HCT116 (cell line): ENCODE measurements at places on chromosomes 3 and 15. TPM values are rescaled to one million over a fixed set of nuclear protein-coding genes. Genes with fewer than 3 reads are reported as not detected.

Gene RHCG
- total RNA-seq = not detected

DNA sequence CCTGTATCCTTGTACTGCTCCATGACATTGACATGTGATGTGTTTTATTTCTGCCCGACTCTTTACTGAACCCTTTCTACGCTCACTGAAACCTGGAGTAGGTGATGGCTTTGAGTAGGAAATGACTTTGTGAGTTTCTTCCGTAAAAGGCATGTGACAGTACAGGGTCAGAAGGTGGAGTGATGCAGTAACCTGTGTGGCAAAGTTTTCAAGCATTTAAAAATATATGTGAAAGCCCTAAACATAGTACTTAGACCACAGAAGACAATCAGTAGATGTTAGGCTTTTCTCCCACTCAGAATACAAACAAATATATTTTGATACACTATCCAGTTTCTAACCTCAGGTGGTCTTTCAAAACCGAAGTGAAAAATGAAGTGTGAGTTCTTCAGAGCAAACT, 31.3 kb upstream of the SACM1L start:
- H3K27me3 ChIP-seq = no peaks in the 10 kb centered on the region
- H3K36me3 ChIP-seq = no peaks in the 10 kb centered on the region
- peaks cover 15% of the 10 kb centered on the region; the same call in 1 of the 2 replicates for H3K4me1 ChIP-seq
- H3K4me3 ChIP-seq = no peak overlapping the region
- H3K27ac ChIP-seq = no peak overlapping the region

DNA sequence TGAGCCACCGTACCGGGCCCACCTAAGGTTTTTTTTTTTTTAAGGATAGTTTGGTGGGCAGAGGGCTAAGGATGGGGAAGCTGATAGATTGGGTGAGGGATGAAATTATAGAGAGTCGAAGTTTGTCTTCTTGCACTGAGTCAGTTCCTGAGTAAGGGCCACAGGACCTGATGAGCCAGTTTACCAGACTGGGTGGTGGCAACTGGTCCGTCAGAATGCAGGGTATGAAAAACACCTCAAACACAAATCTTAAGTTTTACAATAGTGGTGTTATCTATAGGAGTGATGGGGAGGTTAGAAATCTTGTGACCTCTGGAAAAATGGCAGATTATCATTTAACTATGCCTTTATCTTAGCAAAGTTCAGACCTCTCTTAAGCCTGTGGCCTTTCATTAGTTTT, 2.8 kb downstream of the ZNF860 start:
- peaks cover 17% of the 10 kb centered on the region for H3K4me1 ChIP-seq
- H3K4me3 ChIP-seq = no peak overlapping the region
- no peak overlapping the region for H3K27ac ChIP-seq
- no peaks in the 10 kb centered on the region for H3K27me3 ChIP-seq

GRCh38 chr3:40627095-40627494, 102.3 kb downstream of the ZNF621 start:
- no peaks in the 10 kb centered on the region for H3K27me3 ChIP-seq
- no peaks in the 10 kb centered on the region; the same call in 1 of the 2 replicates for H3K4me1 ChIP-seq
- no peak overlapping the region for H3K27ac ChIP-seq

GRCh38 chr3:194072691-194073279, 63.2 kb upstream of the HES1 start:
- DNase-seq = no peak
- no peak overlapping the region for H3K27ac ChIP-seq
- no peak overlapping the region for H3K4me3 ChIP-seq
- H3K36me3 ChIP-seq = no peaks in the 10 kb centered on the region

GRCh38 chr3:185914911-185915629, 22.7 kb downstream of the TRA2B start:
- H3K27me3 ChIP-seq = no peaks in the 10 kb centered on the region
- DNase-seq = no peak
- H3K36me3 ChIP-seq = peaks cover 47% of the 10 kb centered on the region
- H3K4me3 ChIP-seq = no peak overlapping the region

DNA sequence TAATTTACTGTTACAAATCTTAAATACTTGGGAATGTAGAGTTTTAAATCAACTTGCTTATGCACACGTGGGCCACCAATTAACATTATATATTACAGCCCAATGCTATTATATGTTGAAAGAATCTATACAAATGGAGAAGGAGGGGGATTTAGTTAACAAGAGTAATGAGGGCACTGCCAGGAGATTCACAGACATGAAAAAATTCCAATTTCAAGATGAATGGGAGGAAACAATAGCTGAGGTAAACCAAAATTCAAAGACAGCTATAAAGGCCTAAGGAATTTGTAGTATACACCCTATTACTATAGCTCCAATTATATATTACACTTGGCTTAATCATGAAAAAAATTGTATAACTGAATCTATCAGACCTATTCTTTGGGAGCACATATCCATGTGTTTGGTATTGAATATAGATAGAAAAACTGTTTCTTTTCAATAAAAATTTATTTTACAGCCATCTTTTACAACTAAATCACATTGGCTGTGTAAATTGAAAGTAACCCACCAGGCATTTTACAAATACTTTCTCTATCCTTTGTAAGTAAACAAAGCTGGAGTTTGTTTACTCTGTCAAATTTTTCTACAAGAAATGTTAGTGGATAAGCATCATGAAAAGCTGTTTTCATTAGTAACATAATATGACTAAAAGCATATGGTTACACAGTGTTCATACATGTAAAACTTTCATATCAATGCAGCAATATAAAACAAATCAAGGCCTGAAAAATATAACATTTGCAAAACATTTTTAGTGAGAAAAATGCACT, 1045.8 kb downstream of the ROBO1 start:
- H3K36me3 ChIP-seq = no peaks in the 10 kb centered on the region
- no peaks in the 10 kb centered on the region for H3K27me3 ChIP-seq
- H3K27ac ChIP-seq = no peak overlapping the region
- H3K4me1 ChIP-seq = no peaks in the 10 kb centered on the region
- no peak for DNase-seq
- no peak overlapping the region for H3K4me3 ChIP-seq

Gene RRP9
- total RNA-seq = 71.3 TPM

DNA sequence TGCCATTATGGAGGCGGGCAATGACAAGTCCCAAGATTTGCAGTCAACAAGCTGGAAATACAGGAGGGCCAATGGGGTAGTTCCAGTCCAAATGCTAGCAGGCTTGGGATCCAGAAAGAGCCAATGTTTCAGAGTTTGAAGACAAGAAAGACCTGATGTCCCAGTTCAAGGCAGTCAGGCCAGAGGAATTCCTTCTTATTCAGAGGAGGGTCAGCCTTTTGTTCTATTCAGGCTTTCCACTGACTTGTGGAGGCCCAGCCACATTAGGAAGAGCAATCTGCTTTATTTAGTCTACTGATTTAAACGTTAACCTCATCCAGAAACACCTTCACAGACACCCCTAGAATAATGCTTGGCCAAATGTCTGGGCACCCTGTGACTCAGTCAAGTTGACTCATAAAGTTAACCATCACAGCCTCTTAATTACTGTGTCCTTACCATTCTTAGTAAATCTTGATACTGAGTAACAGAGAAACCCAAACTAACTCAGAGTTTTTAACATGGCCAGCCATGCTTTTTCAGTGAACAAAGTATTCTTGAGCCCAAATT, 50.9 kb upstream of the NPHP3 start:
- H3K4me3 ChIP-seq = no peak overlapping the region
- no peaks in the 10 kb centered on the region for H3K4me1 ChIP-seq
- no peak for DNase-seq
- peaks cover 39% of the 10 kb centered on the region for H3K27me3 ChIP-seq
- H3K27ac ChIP-seq = no peak overlapping the region
- no peaks in the 10 kb centered on the region for H3K36me3 ChIP-seq

- H3K27ac ChIP-seq = no peak within 1 kb of the TSS
- peak within 1 kb of the TSS; percentile 49 for H3K4me3 ChIP-seq
- no peaks in the 10 kb centered on the region for H3K36me3 ChIP-seq
- DNase-seq = no peak
- H3K27me3 ChIP-seq = no peaks in the 10 kb centered on the region
- H3K4me1 ChIP-seq = peaks cover 4% of the 10 kb centered on the region; the same call in 1 of the 2 replicates
These were observed at the start of gene SIDT1 for GRCh38 chr3:113531826-113532697. Gene SIDT1, plus strand, starts transcription at chr3:113532555. Its CDS starts 467 bp downstream, at chr3:113533022.

DNA sequence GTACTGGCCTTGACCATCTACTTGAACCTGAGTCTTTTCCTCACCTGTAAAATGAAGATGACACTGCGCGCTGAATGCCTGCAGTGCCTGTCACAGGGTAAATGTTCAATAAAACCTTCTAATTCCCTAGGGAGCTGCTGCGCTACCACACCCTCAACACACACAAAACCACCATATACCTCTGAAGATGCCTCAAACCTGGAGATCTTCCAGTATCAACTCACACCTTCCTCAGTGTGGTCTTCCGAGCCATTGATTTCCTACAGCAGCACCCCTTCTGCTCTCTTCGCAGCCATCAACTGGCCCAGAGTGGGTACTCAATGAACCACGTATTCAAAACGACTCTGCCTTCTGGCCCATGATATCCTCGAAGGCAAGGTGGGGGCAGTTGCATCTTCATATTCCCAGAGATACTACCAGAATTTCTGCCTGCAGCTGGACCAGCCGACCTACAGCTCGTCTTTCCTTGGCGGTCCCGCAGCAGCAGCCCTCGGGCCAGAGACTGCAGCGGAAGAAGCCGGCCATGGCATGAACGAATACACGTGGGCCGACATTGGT, 695 bp downstream of the RPL32 start:
- no peaks in the 10 kb centered on the region for H3K27me3 ChIP-seq
- H3K4me3 ChIP-seq = peak overlapping the region; percentile 100
- no peaks in the 10 kb centered on the region for H3K4me1 ChIP-seq
- H3K36me3 ChIP-seq = peaks cover 37% of the 10 kb centered on the region
- peak overlapping the region; percentile 93 for H3K27ac ChIP-seq
- DNase-seq = no peak
